ENCODE measurements at places on chromosomes 3 and 15.

- DNase-seq, result peak; percentile 28
Observed at GRCh38 chr3:139123377-139124095, 78.8 kb upstream of the PRR23C start.

DNA sequence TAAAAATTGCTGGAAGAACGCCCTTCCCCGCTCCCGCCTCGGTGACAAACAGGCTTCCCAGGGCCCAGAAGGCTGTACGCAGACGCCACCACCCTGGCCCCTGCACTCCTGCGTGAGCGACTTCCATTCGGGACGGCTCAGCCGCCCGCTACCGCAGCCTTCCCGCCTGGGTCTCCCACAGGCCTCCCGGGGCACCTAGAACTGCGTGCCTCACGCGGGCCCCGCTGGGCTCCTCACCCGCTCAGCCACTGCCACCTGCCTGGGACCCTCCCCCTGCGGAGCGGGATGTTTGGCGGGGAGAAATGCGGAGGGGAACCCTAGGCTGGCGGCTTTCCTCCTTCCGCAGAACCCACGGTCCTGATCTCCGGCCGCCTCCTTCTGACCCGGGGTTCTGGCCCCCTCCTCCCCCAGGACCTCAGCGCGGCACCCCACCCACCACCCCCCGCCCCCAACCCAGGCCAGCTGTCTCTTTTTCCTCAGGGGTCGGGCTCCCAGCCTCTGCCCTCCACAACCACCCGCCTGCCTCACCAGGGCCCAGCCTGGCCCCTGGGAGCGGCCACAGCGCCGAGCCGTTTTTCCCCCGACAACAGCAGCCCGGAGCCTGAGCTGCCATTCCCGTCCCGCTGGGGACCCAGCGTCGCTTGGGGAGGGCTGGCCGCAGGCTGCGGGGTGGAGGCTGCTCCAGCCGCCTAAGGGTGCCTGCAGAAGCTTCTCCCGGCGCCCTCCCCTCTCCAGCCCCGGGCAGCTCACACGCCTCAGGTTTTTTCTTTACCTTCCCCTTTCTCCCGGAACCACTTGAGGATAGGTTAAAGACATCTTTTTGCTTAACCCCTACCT lies 27.6 kb upstream of the RAB7A start:
- no peak for DNase-seq

- DNase-seq, result peak; percentile 6
Observed at GRCh38 chr15:77030928-77031375, 36.0 kb downstream of the PSTPIP1 start.

DNA sequence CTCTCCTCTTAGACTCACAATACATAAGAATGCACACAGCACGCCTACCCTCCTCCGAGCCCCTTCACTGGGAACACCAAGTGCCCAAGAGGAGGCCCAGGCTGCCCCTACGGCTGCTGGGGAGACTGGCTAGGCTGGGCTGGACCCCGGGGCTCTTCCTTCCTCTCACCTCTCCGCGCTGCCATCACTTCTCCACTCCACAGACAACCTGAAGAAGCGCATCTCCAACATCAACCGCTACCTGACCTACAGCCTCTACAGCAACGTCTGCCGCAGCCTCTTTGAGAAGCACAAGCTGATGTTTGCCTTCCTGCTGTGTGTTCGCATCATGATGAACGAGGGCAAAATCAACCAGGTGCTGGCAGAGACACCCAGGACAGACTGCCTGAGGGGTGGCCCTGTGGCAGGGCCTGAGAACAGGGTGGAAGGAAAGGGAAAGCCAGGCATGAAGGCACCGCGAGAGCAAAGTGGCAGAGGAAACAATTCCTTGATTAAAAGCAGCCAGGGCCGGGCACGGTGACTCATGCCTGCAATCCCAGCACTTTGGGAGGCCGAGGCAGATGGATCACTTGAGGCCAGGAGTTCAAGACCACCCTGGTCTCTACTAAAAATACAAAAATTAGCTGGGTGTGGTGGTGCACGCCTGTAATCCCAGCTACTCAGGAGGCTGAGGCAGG lies 51.6 kb downstream of the SEMA3G start:
- no peak for DNase-seq

DNA sequence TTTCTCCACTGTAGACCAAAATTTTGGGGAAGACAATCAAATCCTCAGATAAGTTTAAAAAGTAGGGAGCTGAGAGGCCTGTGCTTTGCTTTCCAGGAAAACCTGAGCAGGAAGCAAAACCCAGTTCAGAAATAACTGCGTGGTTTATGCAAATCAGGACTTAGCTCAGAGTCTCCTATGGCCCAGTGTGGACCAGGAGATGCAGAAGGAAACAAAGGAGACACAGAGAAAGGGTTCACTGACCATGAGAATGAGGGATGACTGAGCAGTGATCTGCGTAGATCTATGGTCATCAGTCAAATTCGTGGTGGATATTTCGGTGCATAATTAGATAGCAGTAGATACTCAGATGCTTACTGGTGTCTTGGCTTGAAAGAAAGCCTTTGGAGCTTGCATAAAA lies 196.6 kb downstream of the TPRG1 start:
- DNase-seq, result no peak

Data from ascending aorta (tissue), 2 donors.